ENCODE measurements at places on chromosomes 2 and 18.

DNA sequence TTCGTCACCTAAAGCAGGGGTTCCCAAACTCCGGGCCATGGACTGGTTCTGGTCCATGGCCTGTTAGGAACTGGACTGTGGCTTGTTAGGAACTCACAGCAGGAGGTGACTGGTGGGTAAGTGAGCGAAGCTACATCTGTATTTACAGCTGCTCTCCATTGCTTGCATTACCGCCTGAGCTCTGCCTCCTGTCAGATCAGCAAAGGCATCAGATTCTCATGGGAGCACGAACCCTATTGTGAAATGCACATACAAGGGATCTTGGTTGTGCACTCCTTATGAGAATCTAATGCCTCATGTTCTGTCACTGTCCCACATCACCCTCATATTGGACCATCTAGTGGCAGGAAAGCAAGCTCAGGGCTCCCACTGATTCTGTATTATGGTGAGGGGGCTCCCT lies 217.0 kb downstream of the ZFP36L2 start:
- no peak for DNase-seq

- no peak for DNase-seq
These were observed 933.9 kb upstream of the PIK3C3 start for GRCh38 chr18:41021089-41021488.

DNA sequence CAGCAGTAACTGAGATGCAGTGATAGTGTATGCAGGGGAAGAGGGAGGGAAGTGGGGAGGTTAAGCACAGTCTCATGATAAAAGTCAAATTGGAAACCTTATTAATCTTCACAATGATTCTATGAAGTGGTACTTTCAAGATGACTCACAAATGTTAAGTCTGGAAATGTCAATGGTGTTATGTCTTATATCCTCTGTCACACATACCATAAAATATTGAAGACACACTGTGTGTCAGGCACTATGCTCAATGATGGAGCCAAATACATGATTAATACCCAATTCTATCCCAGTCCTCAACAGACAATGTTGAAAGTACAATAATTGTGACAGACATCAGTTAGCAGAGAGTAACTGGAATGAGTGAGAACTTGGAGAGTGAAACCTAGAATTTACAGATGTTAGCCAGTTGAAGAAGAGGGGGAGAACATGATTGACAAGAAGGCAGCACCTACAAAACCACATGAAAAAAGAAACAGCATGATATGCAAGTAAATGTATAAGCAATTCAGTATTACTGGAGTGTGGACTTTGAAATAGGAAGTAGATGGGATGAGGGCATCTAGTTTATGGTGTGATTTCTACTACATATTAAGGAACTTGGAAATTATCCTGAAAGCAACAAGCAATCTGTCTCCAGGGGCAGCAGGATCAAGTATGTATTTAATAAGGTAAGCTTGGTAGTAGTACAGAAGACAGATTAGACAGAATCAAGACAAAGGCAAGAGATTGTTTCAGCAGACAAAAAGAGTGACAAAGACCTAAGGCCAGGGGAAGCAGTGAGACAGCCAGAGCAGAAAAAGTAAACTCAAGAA lies 107.6 kb downstream of the STRN start:
- DNase-seq, result no peak

GRCh38 chr2:175025946-175026345 lies 20.8 kb upstream of the CHN1 start:
- DNase-seq, result no peak
